A549 treated with AZD2906 at 1 μM for 4 hours (cell line): ENCODE measurements at places on chromosomes 3 and 15. TPM values are rescaled to one million over a fixed set of nuclear protein-coding genes. Genes with fewer than 3 reads are reported as not detected.

Gene ATXN7
- total RNA-seq, result 4.0 to 5.9 TPM (median 4.8 TPM) in 5 replicates

Gene ARNT2
- 14.2 to 17.1 TPM (median 16.3 TPM) in 5 replicates for total RNA-seq

Gene SEC61A1
- 115 to 125 TPM (median 121 TPM) in 5 replicates for total RNA-seq

Gene RYK
- total RNA-seq, result 25.3 to 28.8 TPM (median 26.8 TPM) in 5 replicates

Gene AGBL1
- total RNA-seq, result not detected in 5 replicates

Gene RLBP1
- not detected in 5 replicates for total RNA-seq

Gene SCN11A
- total RNA-seq, result 0.01 to 0.02 TPM (median 0.01 TPM) in 3 of 5 replicates, not detected in the others

Gene CEMIP
- total RNA-seq, result 0.78 to 1.2 TPM (median 1.0 TPM) in 5 replicates

Gene SYNPR
- not detected in 5 replicates for total RNA-seq

Gene LRRC2
- total RNA-seq, result not detected in 5 replicates
